ENCODE measurements at places on chromosomes 1 and 21.

DNA sequence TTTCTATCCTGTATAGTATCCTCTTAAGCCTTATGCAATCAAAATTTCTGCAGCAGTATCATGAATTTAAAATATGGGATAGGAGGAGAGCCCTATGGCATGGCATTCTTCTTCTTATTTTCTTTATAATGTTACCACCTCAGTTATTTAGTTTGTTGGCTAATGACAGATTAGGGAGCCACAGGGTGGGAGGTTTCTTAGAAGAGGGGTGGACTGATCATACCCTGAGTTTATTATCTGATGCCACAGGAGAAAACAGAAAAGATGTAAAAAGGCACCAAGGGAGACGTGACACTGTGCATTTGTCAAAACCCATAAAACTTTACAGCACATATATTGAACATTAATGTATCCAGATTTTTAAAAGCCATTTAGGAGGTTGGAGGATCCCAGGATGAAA is 66.9 kb downstream of the LRRC8D start:
- no peak for DNase-seq

DNA sequence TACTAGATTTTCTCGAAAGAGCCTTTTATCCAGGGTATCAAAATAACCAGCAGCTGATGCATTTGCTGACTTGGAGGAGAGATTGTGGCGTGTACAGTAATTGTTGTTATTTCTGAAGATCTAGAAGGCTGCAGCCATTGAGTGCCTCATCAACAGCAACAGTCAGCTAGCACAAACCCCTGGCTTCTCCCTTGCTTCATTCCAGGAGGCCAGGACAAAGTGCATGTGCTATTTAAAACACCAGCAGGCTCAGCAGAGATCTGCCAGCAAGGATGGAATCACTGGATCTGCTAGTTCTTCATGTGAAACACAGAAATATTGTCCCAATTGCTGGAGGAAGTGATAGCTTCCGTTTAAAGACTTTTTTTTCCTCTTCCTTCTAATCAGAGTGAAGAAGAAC is 2.8 kb upstream of the NGF start:
- no peak for DNase-seq

- peak; percentile 17 for DNase-seq
Observed at GRCh38 chr1:89804642-89805237, 16.1 kb upstream of the LRRC8D start.

DNA sequence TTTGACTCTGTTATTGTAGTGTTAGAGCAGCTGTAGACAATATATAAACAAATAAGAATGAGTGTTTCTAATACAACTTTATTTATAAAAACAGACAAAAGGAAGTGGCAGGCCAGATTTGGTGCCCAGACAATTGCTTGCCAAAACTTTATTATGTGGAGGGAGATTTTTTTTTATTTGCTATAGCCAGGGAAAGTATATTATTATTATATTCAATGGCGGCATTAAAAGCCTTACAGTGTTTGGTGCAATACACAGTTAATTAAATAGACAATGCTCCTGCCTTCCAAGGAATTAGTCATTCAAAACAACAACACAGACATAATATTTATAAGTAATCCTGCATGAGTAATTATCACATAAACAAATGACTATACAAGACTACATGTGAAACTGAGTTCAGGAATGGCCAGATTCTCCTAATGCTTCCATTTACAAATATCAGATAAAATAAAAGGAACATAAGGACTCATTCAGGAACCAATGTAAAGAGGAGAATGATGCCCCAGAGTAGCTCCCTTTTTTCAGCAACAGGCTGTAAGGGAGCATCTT is 10.6 kb upstream of the RC3H1 start:
- DNase-seq, result no peak

- no peak for DNase-seq
Observed at GRCh38 chr1:66493731-66494130, 40.2 kb upstream of the SGIP1 start.

GRCh38 chr21:46144464-46145070 is 10.8 kb downstream of the FTCD start:
- peak; percentile 1 for DNase-seq

DNA sequence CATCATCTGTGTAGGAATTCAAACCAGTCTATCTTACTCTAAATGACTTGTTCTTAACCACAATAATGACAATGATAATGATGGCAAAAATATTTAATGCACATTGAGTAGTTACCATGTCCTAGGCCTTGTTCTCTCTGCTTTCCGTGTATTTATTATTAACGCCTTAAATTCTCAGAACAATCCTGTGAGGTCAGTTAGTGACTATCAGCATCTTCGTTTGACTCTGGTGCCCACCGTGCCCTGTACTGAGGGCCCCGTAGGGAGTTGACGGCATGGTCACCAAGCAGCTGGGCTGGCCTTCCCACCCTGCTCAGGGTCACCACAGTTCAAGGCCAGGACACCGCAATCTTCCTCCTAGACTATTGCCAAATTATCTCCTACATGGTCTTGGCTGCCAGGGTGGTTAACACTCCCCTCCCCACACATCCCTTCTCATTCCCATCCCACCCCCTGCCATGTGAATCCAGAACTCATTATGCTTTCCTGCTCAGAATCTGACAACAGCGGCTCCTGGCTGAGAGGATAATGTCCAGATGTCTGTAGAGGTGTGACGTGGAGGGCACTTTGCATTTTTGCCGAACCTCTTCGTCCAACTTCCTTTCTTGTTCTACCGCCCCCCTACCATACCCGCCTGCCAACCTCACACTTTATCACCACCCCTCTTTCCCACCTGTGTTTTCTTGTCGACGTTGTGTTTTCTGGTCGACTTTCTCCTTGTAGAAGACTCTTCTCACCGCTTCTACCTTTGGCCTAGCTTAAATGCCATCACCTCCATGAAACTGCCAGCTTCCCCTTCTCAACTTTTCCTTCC is 33.4 kb downstream of the IGFN1 start:
- no peak for DNase-seq

- DNase-seq, result no peak
Observed at GRCh38 chr1:61307422-61308142, 225.2 kb downstream of the NFIA start.

DNA sequence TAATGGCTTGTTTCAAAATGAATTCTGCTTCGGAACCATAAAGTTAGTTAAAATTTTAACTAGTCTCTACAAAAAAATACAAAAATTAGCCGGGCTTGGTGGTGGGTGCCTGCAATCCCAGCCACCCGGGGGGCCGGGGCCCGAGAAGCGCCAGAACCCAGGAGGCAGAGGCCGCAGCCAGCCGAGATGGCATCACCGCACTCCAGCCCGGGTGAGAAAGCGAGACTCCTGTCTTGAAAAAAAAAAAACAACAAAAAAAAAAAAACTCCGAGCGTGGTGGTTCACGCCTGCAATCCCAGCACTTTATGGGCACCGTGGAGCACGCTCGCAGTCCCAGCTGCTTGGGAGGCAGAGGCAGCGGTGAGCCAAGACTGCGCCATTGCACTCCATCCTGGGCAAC is 781.4 kb downstream of the BRINP3 start:
- no peak for DNase-seq

DNA sequence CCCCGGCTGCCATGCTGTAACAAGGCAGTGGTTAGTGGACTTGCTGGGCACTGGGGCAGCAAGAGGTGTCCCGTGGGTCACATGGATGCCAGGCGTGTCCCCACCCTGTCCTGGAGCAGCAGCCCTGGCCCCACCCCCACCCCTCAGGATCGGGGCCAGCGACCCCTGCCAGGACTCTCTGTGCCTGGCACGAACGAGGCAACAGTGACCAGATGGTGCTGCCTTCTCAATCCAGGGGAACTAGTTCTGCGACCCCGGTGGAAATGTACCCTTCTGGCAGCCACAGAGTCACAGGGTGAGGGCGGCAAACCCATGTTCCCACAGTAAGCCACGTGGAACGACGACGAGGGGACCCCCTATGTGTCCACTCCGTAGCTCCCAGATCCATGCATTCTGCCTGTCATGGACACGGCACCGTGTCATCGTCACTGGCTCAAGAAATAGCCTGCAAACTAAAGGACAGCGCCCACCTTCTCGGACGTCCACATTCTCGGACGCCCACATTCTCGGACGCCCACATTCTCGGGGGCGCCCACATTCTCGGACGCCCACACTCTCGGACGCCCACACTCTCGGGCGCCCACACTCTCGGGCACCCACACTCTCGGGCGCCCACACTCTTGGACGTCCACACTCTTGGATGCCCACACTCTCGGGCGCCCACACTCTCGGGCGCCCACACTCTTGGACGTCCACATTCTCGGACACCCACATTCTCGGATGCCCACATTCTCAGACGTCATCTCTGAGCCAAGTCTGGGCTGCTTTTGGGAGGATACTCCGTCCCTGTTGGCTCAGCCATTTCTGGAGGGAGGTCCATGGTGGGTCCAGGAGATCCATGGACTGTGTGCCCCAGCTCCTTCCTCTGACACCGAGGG is 19.6 kb upstream of the ACTRT2 start:
- no peak for DNase-seq

DNA sequence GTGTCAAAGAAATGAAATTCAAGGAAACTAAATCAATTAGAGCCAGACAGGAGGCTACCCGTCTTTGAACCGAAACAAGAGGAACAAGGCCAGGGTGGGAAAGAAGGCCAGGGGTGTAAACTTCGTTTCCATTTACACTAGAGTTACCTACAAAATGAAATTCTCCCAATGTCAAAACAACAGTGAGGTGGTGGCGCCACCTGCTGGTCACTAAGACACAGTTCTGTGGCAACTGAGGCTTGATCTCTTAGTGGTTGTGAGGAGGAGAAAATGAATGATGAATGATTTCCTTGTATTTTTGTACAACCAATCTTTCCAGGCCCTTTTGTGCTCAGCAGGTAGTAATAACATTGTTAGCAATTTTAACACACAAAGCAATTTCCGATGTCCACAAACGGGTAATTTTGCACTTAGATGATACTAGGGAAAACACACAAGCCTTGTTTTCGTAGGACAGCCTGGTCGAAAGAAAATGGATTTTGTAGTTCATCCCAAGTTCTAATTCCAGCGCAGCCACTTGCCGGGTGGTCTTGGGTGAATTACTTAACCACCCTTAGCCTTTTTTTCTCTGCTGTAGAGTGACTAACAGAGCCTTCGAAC is 54.8 kb upstream of the SOD1 start:
- no peak for DNase-seq

DNA sequence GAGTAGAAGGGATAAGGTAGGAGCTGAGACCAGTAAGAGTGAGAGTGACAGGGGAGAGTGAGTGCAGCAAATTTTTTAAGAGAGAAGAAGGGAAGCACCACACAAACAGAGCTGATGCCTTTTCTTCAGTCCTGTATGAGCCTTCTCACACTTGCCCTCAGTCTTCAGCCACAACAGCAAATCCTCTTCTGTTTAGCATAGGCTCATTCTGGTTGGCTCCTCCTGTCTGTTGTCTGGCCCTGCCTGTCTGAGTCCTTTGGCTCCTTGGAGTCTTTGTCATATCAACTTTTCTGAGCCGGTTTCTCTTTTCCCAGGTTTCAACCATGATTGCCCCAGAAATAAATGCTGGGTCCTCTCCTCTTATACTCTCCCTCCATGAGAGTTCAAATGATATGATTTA is 12.7 kb upstream of the CASQ1 start:
- DNase-seq, result no peak

GRCh38 chr21:36643374-36644250 is 55.3 kb upstream of the SIM2 start:
- DNase-seq, result no peak

- no peak for DNase-seq
Observed at GRCh38 chr1:153571706-153572105, 6.1 kb upstream of the S100A2 start.

DNA sequence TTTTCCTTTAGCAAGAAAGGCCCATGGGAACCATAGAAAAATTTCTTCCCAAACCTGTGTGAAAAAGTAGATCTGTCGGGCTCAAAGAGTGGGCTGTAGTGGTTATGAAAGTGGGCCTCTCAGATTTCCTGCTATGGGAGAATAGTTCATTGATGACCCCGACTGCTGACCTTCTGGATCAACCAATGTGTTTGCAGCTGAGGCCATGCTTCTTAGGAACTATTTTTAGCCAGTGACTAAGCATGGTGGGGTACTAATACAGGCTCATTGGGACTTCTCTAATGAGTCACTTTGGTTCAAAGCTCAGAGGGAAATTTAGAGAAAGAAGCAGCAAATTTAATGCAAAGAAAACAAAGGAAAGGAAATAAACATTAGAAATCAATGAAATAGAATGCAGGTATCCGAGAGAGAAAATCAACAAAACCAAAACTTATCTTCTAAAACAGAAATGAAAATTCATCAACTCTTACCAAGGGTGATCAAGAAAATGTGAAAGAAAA is 12.6 kb upstream of the PSMA5 start:
- DNase-seq, result no peak

DNA sequence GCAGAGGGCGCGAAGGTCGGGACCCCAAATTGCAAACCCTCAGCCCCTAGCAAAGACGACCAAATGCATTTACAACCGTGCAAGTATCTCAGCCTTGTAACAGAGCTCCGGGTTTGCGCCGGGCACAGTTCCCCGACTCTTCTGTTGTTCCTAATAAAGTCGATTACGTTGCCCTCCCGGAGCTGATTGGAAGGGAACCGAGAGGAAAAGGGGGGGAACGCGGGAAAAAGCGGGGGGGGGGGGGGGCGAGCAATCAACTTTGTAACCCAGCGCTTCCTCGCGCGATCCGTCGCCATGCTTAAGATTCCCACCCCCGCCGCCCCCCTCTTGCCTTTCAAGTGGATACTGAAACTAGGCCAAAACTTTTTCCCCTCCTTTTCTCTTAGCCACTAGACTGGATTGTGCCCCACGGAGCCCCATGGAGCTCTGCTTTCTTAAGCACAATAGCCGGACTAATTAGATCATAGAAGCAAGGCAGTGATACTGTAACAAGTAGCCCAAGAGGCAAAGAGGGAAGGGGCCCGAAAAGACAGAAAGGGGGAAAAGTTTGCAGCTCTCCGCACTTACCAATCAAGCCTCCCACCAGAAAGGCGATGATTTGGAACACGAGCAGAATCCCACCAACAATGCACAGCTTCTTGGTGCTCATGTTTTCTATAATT is 565 bp downstream of the WLS start:
- no peak for DNase-seq

Measured in GM06990 (cell line).